ENCODE measurements at places on chromosomes 6 and 20.

GRCh38 chr6:34025861-34026260 is 120.0 kb downstream of the GRM4 start:
- no peak for DNase-seq

- no peak for DNase-seq
Measured at GRCh38 chr6:108656836-108657235, 96.1 kb downstream of the FOXO3 start.

DNA sequence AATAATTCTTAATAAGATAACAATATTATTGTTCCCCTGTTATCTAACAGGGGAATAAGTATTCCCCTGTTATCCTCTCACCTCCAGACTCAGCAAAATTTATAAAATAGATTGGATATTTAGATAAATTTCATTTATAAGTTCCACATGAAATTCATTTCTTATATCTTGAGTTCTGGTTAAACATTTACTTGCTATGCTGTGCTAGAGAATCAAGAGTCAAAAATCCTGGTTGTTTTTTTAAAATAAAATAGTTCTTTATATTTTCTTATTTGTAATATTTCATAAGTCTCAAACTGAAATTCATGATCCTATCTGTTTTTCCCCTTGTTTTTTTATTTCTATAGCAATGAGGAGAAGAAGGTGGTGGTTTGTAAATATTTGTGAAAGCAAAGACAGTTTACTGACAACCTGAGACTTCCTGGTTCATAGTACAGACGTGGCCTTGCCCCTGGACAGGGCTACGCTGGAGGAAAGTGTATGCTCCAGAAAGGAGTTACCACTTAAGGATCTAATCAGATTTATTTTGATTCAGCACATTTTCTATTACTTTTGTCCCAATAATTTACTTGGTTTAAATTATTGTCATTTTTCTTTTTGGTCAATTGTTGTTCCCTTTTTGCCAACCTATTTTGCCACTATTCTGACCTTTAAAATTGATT is 37.8 kb upstream of the MARCKS start:
- peak; percentile 91 for DNase-seq

DNA sequence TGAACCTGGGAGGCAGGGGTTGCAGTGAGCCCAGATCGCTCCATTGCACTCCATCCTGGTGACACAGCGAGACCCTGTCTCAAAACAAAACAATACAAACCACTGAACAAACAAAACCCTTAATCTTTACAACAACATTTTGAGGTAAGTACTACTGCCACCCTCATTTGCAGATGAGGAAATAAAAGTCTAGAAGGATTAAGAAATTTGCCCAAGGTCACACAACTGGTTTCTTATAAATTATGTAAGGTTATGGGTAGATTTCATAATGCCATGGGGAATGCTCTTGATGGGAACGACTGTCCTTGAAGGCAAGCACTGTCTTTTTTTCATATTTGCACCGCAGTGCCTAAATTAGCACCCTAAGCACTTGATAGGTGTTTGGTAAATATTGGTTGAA is 13.8 kb upstream of the B4GALT5 start:
- no peak for DNase-seq

Measured in NCI-H2029 treated with DMSO at 0.1 percent for 48 hours (cell line).